ENCODE measurements at places on chromosomes 1 and 21. TPM values are rescaled to one million over a fixed set of nuclear protein-coding genes. Genes with fewer than 3 reads are reported as not detected.
A peak's percentile ranks its signal among the peaks of the same experiment; 100 is the strongest.

SLC44A3 gene
- not detected for total RNA-seq

GMEB1 gene
- total RNA-seq = 18.9 TPM

NDUFV3 gene
- total RNA-seq = 21.7 TPM

WDR47 gene
- total RNA-seq = 9.5 TPM

MTARC1 gene
- total RNA-seq = not detected

GRCh38 chr1:234680331-234680904 lies 70.4 kb upstream of the IRF2BP2 start:
- no peak for DNase-seq
- no peak overlapping the region for H3K4me3 ChIP-seq
- peaks cover 13% of the 10 kb centered on the region for H3K4me1 ChIP-seq
- no peak overlapping the region for H3K27ac ChIP-seq
- no peaks in the 10 kb centered on the region for H3K27me3 ChIP-seq

DNA sequence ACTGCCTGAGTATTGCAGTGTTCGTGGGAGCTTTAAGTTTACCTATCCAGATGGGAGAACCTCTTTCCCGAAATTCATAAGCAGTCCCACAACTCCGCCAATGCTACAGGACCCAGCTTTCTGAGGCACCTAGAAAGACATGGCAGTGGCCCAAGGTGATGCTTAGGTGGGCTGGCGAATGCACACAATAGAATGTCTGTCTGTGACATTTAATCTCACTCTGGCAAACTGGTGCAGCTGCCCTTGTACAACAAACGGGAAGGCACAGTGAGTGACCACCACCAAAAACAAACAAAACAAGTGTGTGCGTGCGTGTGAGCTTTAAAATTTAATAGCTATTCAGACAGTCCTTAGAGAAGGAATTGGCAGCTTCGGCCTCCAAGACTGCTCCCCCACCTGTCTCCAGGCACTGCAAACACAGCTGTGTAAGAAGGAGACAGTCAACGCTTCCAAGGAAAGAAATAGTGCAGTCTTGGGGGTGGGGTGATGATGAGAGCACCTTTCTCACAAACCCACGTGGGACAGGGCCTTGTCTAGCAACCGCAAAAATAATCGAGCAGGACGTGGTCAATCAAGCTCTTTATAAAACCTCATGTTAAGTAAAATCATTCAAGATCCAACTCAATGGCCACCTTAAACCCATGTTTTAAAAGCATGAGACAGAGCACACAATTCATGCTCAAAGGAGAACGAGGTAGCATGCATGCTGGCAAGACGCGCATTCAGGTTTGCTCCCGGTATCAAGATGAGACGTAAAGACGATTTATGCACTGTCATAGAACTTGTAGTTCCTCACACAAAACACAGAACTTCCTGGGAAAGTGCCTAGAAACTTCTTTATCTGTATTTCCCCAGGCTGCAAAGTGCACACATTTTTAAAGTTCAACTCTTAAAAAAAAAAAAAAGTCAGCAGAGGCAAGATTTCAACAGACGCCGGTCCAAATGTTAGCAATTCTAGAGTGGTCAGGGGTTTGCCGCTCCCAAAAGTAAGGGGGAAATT lies 84.1 kb downstream of the TM2D1 start:
- H3K27me3 ChIP-seq = peaks cover 7% of the 10 kb centered on the region
- H3K4me3 ChIP-seq = peak overlapping the region; percentile 79
- peaks cover 14% of the 10 kb centered on the region for H3K4me1 ChIP-seq
- H3K36me3 ChIP-seq = no peaks in the 10 kb centered on the region
- peak overlapping the region; percentile 74 for H3K27ac ChIP-seq

GRCh38 chr1:165698761-165699052 lies 345 bp upstream of the ALDH9A1 start:
- H3K36me3 ChIP-seq = peaks cover 2% of the 10 kb centered on the region
- no peak for DNase-seq
- peak overlapping the region; percentile 98 for H3K4me3 ChIP-seq
- H3K27ac ChIP-seq = peak overlapping the region; percentile 79

DNA sequence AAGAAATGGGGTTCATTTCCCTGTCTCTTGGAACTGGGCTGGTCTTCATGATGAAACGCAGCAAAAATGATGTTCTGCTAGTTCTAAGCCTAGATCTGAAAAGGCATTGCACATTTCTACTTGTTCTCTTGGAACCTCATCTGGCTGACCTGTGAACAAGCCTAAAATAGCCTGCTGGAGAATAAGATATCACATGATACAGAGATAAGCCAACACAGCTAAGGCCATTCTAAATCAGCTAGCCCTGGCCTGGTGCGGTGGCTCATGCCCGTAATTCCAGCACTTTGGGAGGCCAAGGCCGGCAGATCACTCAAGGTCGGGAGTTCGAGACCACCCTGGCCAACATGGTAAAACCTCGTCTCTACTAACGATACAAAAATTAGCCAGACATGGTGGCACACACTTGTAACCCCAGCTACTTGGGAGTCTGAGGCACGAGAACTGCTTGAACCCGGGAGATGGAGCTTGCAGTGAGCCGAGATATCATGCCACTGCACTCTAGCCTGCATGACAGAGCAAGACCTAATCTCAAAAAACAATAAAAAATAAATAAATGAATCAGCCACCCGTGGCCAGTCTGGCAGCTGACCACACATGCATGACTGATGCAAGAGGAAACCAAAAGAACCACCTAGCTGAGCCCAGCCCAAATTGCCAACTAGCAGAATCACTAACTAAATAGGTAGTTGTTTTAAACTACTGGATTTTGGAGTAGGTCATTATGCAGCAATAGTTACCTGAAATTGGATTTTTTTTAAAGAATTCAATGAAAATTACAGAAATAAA lies 18.0 kb downstream of the CD244 start:
- peak overlapping the region; percentile 8 for H3K27ac ChIP-seq
- H3K27me3 ChIP-seq = no peaks in the 10 kb centered on the region
- no peak overlapping the region for H3K4me3 ChIP-seq
- H3K36me3 ChIP-seq = peaks cover 11% of the 10 kb centered on the region
- DNase-seq = no peak

DNA sequence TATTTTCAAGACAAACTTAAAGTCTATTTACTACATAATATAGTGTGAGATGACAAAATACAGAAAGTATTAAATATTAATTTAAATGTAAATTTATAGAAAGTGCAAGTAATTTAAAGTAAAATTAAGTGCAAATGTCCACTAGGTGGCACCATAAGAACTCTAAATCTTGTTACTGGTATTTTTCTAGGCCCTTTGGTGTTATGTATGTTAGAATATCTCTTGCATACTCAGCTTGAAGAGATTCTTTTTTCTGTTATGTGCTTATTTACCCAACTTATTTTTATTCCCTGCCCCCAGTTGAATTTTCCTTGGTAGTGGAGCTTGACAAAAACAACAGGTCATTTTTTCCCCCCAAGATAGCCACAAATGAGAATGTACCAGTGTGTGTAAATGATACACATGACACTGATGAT lies 71.5 kb downstream of the RPS6KC1 start:
- no peak overlapping the region for H3K4me3 ChIP-seq
- H3K4me1 ChIP-seq = peaks cover 8% of the 10 kb centered on the region
- H3K36me3 ChIP-seq = no peaks in the 10 kb centered on the region
- no peak overlapping the region for H3K27ac ChIP-seq
- DNase-seq = no peak

DNA sequence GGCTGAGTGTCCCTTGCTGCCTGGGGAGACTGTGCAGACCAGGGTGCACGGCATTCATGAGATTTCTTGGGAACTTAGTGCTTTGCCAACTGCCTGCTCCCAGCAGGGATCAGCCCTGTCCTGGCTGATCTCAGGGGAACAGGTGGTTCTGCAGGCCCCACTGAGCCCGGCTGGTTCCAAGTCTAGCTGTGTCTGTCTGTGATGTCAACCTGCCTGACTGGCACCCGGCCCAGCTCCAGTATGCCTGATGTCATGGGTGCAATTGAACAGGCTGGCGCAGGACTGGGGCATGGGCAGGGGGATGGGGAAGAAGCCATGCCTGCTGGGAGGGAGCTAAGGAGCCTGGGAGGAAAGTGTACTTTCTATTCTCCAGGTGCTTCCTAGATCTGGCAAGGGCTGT lies 227.1 kb downstream of the GRIK3 start:
- H3K4me3 ChIP-seq = no peak overlapping the region
- H3K27me3 ChIP-seq = peaks cover 7% of the 10 kb centered on the region
- H3K4me1 ChIP-seq = no peaks in the 10 kb centered on the region
- DNase-seq = no peak

GRCh38 chr21:14911351-14911750 lies 153.4 kb downstream of the NRIP1 start:
- no peak overlapping the region for H3K4me3 ChIP-seq
- DNase-seq = no peak
- no peaks in the 10 kb centered on the region for H3K4me1 ChIP-seq
- no peak overlapping the region for H3K27ac ChIP-seq
- H3K36me3 ChIP-seq = no peaks in the 10 kb centered on the region
- no peaks in the 10 kb centered on the region for H3K27me3 ChIP-seq

All from activated T-cell treated with anti-CD3 and anti-CD28 coated beads, Interleukin-2, amount 50 U/mL, for 72 hours (primary cell).